ENCODE measurements at places on chromosomes 5 and 9. TPM values are rescaled to one million over a fixed set of nuclear protein-coding genes. Genes with fewer than 3 reads are reported as not detected.

The STKLD1 gene
- 0.79 TPM for total RNA-seq

The DND1 gene
- 0.13 TPM for total RNA-seq

The CDH18 gene
- 0.12 TPM for total RNA-seq

The F2RL2 gene
- total RNA-seq = 1.7 TPM

The ACTBL2 gene
- total RNA-seq = not detected

The PLPP7 gene
- total RNA-seq = 15.0 TPM

The LEAP2 gene
- 0.06 TPM for total RNA-seq

The OR1L4 gene
- total RNA-seq = not detected

The CD72 gene
- 1.1 TPM for total RNA-seq

The SPOCK1 gene
- 50.3 TPM for total RNA-seq

The TRIM36 gene
- 0.53 TPM for total RNA-seq

The GDF9 gene
- total RNA-seq = 0.13 TPM

The CACFD1 gene
- total RNA-seq = 7.1 TPM

The PFN3 gene
- total RNA-seq = not detected

The NIM1K gene
- 0.53 TPM for total RNA-seq

The MSH3 gene
- total RNA-seq = 12.5 TPM

The PCDHB3 gene
- 1.3 TPM for total RNA-seq

The SMIM33 gene
- total RNA-seq = not detected

The BDP1 gene
- 20.8 TPM for total RNA-seq

The LSM11 gene
- 3.2 TPM for total RNA-seq

The LHFPL2 gene
- 90.5 TPM for total RNA-seq

The ANKRD31 gene
- total RNA-seq = 0.13 TPM

The FRRS1L gene
- total RNA-seq = not detected

The CREBRF gene
- 16.9 TPM for total RNA-seq

The NTNG2 gene
- 1.6 TPM for total RNA-seq

The UBE2D2 gene
- total RNA-seq = 48.7 TPM

The LCN15 gene
- not detected for total RNA-seq

The SHOC1 gene
- total RNA-seq = not detected

The PCDHB4 gene
- total RNA-seq = 0.68 TPM

The LCP2 gene
- total RNA-seq = not detected

The NNT gene
- total RNA-seq = 114 TPM

The PLCXD3 gene
- total RNA-seq = 0.53 TPM

The INSL4 gene
- under 0.01 TPM for total RNA-seq

The DMRT3 gene
- total RNA-seq = not detected

The SLCO6A1 gene
- total RNA-seq = not detected

The RELL2 gene
- 1.5 TPM for total RNA-seq

The FBP2 gene
- total RNA-seq = not detected

The SPINK1 gene
- total RNA-seq = not detected
